Endodermal cell (in vitro differentiated cells): ENCODE measurements at places on chromosomes 11 and 22. TPM values are rescaled to one million over a fixed set of nuclear protein-coding genes. Genes with fewer than 3 reads are reported as not detected.

The PATE2 gene
- total RNA-seq: 0.23 and 0.79 TPM in 2 replicates

The CARD18 gene
- total RNA-seq: not detected in 3 replicates

The ART1 gene
- total RNA-seq: not detected in 3 replicates

The ADAMTS8 gene
- 1.00 to 3.1 TPM (median 1.2 TPM) in 3 replicates for total RNA-seq
